ENCODE measurements at places on chromosomes 3 and 15.

DNA sequence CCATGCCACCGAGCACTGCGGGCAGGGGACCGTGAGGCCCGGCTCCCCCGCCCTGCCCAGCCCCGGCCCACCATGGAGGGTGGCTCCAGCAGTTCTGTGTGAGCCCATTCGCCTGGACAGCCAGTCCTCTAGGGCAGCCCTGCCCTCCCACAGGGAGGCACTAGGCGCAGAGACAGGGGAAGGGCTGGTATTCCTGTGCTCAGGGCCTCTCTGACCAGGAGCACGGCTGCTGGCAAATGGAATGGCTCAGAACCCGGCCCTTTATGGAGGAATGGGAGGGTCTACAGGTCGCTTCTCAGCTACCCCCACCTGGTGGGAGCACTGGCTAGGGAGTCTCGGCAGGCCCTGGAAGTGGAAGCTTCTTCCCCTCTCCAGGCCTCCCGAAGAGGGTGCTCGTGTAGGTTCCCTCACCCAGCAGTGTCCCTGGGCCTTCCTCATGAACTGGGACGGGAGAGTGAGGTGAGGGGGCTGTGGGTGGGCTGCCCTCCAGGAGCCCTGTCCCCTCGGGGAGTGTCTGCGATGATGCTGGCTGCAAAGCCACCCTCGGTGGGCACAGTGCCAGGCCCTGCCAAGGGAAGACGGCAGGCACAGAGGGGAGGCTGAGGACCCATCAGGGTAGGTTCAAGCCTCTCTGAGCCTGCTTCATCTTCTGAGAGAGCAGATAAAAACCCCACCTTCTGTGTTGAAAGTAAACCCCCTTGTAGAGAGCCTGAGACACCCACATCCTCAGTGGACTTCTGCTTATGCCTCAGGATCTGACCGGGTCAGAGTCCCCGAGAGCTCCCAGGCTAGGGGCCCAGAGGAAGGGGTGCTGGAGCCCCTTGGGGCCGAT, 1.5 kb downstream of the MELTF start:
- DNase-seq = no peak

GRCh38 chr15:88637841-88638625, 783 bp upstream of the ISG20 start:
- DNase-seq = no peak

DNA sequence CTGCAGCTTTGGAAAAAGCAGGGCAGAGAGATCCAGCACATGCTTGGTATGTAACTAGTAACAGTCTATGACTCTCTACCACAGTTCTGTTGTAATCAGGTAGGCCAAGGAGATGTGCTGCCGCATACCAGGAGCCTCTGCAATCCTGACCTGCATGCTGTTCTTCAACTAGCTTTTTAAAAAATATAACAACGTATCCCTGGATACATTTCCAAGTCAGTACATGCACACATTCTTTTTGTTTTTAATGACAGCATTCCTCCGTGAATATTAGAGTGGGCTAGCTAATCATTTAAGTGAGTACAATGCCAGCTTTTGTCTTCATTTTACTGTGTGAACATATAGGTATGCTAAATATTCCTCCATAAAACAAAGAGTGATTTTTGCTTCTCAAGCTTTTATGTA, 437.8 kb downstream of the RBMS3 start:
- no peak for DNase-seq

DNA sequence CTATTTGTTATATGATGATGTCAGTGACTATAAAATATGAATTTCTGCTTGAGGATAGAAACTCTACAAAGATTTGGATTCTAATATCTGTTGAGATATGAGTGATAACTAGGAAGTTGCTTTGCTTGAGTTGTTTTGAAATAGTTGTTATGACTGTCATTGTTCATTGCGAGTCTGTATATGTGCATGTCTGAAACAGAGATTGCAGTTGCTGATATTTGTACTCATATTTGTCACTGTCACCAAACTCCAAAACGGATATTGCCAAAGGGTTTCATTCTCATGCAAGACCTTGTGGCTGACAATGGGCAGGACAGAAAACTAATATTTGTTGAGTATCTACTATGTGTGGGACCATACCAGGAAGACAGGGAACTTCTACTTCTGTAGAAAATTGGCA, 240.2 kb downstream of the CD47 start:
- no peak for DNase-seq

DNA sequence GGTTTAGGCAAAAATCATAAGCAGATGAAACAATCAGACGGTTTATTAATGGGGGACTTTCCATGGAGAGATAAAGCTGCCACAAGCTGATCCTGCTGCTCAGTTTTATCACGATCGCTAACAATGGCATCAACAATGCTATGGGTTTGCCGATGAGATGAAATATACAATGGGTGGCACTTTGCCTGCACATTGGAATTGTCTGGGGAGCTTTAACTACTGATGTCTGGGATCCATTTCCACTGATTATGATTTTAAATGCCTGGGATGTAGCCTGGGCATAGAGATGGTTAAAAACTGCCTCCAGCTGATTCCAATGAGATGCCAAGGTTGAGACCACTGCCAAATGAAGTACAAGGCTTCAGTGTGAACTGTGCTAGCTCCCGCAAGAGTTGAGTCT, 30.8 kb downstream of the CRYGS start:
- DNase-seq = no peak

GRCh38 chr3:156749244-156749643, 74.9 kb downstream of the TIPARP start:
- no peak for DNase-seq

- no peak for DNase-seq
Measured at GRCh38 chr15:75153087-75153486, 48.6 kb upstream of the C15orf39 start.

DNA sequence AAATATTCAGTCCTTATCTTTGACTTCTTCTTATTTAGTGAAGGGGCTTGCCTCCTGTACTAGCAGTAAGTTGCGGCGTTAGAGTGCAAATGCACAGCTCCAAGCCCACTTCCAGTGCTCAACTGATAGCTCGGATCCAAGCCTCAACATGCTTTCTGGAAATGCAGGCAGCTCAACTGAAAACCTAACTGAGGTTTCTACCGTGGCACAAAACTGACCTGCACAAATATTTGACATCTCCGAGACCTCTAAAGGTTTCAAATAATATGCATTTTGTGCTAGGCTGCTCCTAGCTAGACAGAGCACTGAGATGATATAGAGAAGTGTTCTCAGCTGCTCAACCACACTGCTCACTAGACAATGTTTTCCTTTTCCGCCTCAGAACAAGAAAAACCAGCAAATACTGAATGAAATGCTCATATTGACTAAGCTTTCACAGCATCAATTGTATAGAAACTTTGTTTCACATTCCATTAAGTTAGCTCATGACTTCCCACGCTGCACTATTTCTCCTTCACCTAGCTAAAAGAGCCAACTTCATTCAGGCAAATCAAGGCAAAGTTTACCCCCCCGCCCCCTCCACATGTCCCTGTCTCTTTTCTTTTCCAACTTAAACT, 822 bp downstream of the ZNF385D start:
- no peak for DNase-seq

DNA sequence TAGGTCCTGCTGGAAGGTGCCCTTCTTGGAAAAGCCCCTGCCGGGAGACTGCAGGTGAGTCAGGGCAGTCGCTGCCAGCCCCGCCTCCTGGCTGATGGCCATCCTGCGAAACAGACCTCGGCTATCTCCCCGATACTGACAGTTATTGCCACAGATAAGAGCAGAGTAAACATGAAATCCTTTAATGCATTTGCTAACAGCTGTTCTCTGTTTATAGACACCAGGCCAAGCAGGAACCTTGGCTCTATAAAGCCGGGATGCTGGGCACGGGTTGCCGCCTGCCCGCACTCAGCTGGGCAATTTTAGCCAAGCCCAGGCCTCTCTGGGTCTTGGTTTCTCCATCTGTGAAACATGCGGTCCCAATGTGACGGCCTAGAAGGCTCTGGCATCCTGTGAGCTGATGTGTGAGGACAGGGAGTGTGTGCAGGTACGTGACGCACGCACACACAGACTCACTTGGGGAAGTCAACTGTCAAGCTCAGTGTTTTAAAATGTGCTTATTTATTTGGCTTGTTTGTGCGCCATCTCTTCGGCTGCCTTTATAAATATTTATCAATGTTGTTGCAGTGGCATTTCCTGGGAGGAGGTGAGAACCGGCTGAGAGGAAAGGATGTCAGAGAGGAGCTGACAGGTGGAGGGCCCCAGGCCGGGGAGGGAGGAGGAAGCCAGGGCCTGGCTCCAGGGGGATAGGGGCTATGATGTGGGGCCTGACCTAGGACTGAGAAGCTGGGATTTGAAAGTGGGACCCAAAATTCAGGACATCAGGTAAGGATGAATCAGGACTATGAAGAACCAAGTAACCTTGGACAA, 50.8 kb upstream of the PRR23E start:
- DNase-seq = no peak

- no peak for DNase-seq
Measured at GRCh38 chr3:149020839-149021252, 29.5 kb downstream of the GYG1 start.

DNA sequence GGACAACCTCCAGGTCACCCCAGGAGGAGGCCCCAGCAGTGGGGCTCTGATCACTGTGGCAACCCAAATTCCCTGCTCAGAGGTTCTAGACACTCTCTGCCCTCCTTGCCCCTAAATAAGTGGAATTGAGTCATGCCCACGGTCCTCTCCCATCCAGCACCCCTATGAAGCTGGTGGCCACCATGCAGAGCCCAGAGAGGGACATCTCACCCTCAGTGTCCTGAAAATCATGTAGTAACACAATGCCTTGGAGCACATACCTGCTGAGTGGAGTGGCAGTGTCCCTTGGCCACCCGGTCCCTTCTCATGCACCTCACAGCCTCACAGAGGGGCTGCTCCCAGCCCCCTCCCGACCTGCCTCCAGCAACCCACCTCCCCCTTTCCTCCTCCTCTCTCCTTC, 114.3 kb upstream of the MEF2A start:
- peak; percentile 60 for DNase-seq

DNA sequence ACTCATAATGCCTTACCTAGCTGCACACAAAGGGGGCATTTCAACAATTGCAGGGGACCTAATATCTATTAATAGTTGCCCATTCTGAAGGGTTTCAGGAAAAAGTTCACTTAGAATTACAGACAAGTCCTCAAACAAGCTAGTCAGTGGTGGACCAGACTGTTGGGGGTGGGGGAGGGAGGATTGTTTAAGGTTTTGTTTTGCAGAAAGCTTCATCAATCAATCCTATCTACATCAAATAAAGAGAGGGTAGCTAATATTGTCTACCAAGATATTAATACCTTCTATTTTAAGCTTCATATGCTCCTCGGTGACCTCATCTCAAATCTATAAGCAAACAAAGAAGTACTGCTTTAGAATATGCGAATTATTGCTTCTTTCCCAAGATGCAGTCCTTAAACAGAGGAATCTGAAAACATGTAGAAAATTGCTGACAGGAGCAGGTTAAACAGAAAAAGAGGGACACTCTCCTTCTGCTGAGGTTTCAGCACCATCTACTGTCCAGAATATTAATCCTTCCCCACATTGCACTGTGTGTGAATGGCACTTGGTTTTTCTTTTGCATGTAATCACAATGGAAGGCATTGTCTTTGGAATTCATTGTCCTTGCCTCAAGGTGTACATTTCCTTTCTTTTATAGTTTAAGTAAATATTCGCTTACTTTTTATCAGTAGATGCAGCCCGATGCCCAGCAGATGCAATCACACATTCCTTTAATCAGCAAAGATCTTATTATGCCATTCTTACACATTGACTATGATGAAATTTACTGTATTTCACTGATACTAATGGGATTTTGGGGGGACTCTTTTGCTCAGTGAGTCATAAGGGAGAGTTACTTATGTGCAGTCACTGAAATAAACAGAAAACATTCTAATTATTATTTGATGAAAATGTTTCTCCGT, 94.7 kb downstream of the IL5RA start:
- DNase-seq = no peak

DNA sequence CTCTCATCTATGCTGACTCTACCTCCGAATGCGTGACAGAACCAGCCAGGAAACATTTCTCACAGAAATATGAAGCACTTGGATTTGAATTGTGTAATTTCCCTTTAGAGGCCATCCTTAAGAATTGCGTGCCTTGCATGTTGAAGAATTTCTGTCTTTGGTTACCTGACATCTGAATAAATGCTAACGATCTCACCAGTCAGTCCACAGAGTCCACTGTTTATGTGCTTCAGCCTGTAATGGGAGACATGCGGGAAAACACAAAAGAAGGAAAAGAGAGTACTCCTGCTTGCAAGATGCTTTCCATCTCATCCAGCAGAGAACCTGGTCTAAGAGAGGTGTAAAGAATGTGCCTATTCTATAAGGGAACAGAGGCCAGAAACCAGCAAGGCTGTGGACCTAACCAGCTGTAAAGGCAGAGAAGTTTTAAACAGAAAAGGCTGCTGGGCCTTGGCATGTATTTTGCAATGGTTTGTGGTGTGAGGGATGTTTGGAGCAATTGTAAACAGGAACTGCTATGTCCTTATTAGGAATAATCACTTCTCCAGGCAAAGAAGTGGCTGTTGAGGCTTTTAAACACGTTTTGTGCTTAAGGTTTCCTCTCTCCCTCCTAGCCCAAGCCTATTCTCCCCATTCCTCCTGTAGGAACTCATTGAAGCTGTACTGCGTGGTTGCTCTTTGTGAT, 36.4 kb upstream of the BOC start:
- DNase-seq = no peak

Data from activated CD8-positive, alpha-beta memory T cell treated with anti-CD3 and anti-CD28 coated beads for 24 hours (primary cell).